ENCODE measurements at places on chromosomes 6 and 20. TPM values are rescaled to one million over a fixed set of nuclear protein-coding genes. Genes with fewer than 3 reads are reported as not detected.
A peak's percentile ranks its signal among the peaks of the same experiment; 100 is the strongest.

The SCRT2 gene
- total RNA-seq, result not detected

The SLC32A1 gene
- total RNA-seq, result not detected

DNA sequence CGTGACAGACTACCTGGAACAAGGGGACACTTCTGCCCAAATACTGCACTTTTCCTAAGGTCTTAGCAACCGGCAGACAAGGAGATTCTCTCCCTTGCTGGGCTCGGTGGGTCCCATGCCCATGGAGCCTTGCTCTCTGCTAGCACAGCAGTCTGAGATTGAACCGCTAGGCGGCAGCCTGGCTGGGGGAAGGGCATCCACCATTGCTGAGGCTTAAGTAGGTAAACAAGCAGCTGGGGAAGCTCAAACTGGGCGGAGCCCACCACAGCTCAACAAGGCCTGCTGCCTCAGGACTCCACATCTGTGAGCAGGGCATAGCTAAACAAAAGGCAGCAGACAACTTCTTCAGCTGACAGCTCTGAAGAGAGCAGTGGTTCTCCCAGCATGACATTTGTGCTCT, 87.8 kb upstream of the ASCC3 start:
- DNase-seq, result no peak

The MUCL3 gene
- not detected for total RNA-seq

DNA sequence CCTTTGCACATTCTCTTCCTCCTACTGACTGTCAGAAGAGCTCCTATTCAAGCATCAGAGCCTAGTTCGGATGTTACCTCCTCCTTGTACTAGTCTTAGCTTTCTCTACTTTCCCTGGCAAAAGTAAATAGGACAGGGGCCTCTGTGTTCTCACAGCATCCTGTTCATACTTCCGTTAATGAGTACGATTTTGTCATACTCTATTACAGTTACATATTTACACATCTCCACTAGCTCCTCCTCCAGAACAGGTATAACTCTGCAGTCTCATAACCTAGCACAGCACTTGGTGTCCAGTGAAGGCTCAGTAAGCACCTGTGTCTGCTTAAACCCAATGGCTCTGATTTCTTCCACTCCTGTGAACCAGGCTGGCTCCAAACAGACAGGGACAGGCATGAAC, 7.0 kb downstream of the ELMO2 start:
- DNase-seq, result no peak

- peak; percentile 52 for DNase-seq
Measured at GRCh38 chr6:39310542-39310941, 3.7 kb downstream of the KCNK17 start.

GRCh38 chr6:4350567-4351519, 215.5 kb upstream of the ECI2 start:
- no peak for DNase-seq

- no peak for DNase-seq
Measured at GRCh38 chr6:122651604-122652003, 41.4 kb downstream of the PKIB start.

DNA sequence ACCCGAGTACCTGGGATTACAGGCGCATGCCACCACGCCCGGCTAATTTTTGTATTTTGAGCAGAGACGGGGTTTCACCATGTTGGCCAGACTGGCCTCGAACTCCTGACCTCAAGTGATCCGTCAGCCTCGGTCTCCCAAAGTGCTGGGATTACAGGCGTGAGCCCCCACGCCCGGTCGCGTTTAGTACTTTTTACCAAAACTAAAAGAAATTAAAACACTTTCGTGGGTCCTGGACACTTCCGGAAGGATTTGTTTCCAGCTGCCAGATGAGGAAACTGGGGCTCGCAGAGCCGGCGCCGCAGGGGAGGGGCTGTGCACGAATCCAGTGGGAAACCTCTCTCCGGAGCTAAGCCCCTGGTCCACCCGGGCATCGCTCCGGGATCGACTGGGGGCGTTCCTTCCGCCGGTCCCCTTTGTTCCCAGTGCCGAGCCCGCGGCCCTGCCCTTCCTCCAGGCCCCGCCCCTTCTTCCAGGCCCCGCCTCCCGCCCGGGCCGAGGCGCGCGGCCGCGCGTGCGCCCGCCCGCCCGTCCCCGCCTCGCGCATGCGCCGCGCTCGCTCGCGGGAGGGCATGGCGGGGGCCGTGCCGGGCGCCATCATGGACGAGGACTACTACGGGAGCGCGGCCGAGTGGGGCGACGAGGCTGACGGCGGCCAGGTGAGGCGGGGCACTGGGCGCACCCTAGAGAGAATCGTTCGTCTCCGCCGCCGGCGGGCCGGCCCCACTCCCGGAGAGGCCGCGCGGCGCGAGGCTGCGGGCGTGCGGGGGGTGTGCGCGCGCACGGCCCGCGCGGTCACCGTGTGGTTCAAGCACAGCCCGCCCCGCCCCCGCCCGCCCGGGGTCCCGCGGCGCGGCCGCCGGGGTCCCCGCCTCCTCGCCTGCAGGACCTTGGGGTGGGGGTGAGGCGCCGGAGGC, at the start of gene NELFCD:
Gene NELFCD (plus strand): TSS at position 546 of the 917 bp plus-strand sequence. CDS start 54 bp downstream, at position 600.
- peak; percentile 100 for DNase-seq
